T-cell (primary cell): ENCODE measurements at places on chromosomes 13 and 19. TPM values are rescaled to one million over a fixed set of nuclear protein-coding genes. Genes with fewer than 3 reads are reported as not detected.
A peak's percentile ranks its signal among the peaks of the same experiment; 100 is the strongest.

- DNase-seq, result no peak
Observed at GRCh38 chr13:36352350-36352749, 6.2 kb upstream of the SPART start.

- DNase-seq, result no peak
Observed at GRCh38 chr13:80196756-80197155, 144.2 kb downstream of the SPRY2 start.

DNA sequence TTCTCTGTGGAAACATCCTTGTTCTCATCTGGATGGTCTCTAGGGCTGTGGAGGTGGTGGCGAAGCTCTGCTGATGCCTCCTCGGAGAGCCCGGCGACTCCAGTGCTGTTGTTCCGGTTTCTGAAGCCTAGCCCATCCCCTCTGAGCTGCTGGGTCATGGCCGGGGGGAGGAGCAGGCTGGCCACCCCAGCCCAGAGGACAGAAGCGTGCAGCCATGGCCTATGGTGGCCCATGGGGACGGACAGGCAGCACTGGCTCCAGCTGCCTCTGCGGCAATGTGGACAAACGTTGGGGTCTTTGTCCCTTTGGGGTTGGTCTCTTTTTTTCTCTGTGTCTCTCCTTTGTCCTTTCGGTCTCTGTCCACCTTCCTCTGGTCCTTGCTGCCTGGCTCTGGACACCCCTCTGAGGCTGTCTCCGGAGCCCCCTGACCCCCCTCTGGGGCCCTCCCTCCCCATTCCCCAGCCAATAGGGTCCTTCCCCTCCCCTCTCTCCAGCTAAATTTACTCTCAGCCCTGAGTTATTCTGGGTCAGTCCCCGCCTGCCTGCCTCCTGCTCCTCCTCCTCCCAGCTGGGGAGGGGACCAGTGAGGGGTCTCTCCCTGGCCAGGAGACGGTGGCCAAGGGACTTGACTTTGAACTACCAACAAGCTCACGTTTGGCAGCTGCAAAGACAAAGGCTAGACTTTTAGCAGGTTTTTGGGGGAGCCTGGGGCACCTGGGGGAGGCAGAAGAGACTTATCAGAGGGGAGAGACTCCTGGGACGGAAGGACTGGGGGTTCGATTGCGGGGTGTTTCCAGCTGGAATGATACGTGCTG lies at the start of gene HRC:
Gene HRC, minus strand, starts transcription at position 392 of the 815 bp plus-strand sequence. Its CDS starts 159 bp downstream, at position 233.
- no peak for DNase-seq

DNA sequence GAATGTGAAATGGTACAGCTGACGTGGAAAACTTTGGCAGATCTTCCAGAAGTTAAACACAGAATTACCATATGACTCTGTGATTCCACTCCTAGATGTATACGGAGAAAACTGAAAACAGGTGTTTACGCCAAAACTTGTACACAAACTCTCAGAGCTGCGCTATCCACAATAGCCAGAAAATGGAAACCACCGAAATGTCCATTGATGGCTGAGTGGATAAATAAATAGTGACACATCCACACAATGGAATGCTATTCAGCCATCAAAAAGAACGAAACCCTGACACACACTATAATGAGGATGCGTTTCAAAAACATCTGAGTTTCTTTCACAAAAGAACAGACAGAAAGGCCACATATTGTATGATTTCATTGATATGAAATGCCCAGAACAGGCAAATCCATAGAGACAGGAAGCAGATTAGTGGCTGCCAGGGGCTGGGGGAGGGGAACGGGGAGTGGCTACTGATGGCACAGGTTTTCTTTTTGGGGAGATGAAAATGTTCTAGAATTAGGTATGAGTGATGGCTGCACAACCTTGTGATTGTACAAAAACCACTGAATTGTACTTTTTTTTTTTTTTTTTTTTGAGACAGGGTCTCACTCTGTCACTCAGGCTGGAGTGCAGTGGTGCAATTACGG lies 33.0 kb downstream of the IL12RB1 start:
- DNase-seq, result no peak

DNA sequence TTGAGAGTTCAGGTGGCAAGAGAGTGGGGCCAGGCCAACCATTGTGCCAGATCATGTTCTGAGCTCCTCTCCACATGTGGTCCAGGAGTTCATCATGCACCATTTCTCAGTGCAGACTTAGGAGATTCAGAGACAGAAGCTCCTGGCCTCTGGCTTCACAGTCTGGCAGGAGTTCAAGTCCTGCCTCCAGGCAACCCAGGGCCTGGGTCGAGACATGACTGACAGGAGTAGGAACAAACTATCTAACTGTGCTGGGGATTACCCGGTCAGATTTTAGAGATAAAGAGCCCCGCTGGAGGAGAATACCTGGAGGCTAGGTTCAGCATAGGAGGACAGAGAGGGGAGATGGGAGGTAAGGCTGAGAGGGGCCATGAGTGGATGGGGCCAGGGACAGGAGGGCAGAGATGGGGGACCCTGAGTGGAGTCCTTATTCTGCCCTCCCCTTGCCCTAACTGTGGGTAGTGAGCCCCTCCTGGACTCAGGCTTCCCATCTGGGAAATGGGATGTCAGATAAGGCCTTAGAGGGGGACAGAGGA lies 906 bp upstream of the CYP4F11 start:
- no peak for DNase-seq

DNA sequence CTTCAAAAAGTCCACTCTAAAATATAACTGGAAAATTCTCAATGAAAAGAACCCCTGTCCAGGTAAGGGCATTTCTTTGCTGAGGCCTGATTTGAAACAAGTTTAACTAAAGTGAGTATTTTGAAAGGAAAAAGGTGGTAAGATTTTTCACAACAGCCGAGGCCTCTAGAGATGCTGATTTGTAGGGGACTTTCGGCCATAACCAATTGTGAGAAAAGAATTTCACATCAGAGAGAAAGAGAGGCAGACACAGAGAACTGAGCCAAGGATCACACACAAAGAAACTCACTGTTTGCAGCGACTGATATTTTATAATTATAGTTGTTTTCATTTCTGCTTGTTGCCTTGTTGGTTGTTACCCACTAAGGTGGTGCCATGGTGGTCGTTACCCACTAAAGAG lies 24.4 kb downstream of the MBD3L2B start:
- no peak for DNase-seq

DNA sequence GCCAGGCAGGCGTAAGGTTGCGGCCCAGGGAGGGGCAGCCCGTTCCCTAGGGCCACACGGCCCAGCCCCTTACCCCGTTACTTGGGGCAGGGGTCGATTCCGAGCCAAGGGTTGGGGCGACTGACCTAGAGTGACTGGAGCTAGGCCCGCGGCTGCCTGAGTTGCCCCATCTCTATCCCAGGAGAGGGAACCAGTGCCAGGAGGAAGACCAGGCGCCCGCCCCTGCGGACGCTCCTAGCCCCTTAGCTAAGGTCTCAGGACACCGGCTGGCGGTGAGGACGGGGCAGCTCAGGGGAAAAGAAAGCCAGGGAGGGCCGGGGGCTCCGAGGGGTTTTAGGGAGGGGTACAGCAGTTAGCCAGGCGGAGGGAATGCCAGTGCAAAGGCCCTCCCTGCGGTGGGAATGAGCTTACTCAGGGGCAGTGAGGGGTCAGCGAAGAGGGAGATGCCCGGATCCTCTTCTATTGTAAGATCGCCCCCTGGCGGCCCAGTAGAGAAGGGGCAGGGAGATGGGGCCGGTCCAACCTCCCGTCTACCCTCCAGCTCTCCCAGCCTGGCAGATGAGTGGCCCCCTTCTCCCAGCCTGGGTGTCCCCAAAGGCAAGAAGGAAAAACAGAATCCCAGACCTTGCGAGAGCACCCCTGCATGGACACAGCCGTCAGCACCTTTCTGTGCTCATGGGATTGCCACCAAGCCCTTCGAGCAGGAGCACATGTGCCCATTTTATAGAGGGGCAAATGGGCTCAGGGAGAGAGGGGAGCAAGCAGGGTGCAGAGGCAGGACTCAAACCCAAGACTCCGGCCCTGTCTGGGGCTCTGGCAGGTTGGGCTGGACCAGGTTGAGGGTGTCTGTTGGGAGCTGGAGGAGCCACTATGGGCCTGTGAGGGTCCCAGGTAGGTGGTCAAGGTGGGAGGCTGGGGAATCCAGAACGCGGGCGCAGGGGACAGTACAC lies 16.3 kb downstream of the CILP2 start:
- DNase-seq, result peak; percentile 26

CLDN10 gene
- 0.32 TPM for total RNA-seq

KIR2DL3 gene
- 0.16 TPM for total RNA-seq

IGFL3 gene
- total RNA-seq, result not detected

TUBA3C gene
- total RNA-seq, result not detected

LILRB5 gene
- 0.13 TPM for total RNA-seq

ZNF723 gene
- total RNA-seq, result not detected
